Smooth muscle cell of trachea (primary cell): ENCODE measurements at places on chromosomes 4 and X. TPM values are rescaled to one million over a fixed set of nuclear protein-coding genes. Genes with fewer than 3 reads are reported as not detected.

The DMD gene
- 2.2 and 3.9 TPM in 2 replicates for total RNA-seq

The PF4V1 gene
- total RNA-seq: 0.58 and 0.66 TPM in 2 replicates

The CT45A5 gene
- not detected in 2 replicates for total RNA-seq

The FDCSP gene
- total RNA-seq: not detected in 2 replicates

The HMGN5 gene
- total RNA-seq: 0.17 and 1.6 TPM in 2 replicates

The EREG gene
- total RNA-seq: 0.15 and 0.33 TPM in 2 replicates

The CHIC1 gene
- total RNA-seq: 12.6 and 12.9 TPM in 2 replicates

The ZMYM3 gene
- total RNA-seq: 18.6 and 22.2 TPM in 2 replicates

The GRSF1 gene
- 66.0 and 90.8 TPM in 2 replicates for total RNA-seq

The TEX13D gene
- total RNA-seq: not detected in 2 replicates

The SCD5 gene
- total RNA-seq: 5.5 and 24.1 TPM in 2 replicates
